Stimulated activated CD4-positive, alpha-beta T cell treated with anti-CD3 and anti-CD28 coated beads, Interleukin-4, amount 100 ng/mL, for 1 hour (primary cell): ENCODE measurements at places on chromosomes 4 and X.
A peak's percentile ranks its signal among the peaks of the same experiment; 100 is the strongest.

- DNase-seq = no peak
These were observed 101.9 kb downstream of the LNX1 start for GRCh38 chr4:53489279-53489889.

- no peak for DNase-seq
These were observed 39.8 kb downstream of the XIAP start for GRCh38 chrX:123899701-123900100.

- DNase-seq = no peak
These were observed 492.1 kb downstream of the PCDH10 start for GRCh38 chr4:133641191-133641590.

- DNase-seq = no peak
These were observed 22.4 kb upstream of the CORIN start for GRCh38 chr4:47860305-47860704.

DNA sequence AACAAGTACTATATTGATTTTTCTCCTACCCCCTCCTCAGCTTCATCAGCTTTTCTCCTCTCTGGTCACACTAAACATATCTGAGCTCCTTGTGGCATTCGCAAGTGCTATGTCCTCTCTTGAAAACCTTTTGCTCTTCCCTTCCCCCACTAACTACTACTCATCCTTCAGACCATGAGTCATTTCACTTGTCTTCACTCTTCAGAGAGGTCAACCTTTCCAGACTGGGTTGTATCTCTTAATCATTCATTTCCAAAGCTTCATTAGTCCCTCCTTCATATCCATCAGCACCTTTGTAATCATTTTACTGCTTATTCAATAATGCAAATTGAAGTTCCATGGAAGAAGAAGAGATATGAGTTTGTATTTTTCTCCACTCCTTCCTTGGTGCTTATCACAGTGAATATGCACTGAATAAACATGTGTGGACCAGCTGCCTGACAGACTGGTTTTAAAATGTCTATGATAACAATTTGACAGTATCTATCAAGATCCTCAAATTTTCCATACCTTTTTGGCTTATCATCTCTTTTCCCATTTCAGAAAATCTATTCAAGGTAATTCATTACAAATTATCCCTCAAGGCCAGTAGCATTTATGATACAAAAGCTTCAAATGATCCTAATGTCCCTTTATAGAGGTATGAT is 28.4 kb downstream of the DDX60L start:
- no peak for DNase-seq

DNA sequence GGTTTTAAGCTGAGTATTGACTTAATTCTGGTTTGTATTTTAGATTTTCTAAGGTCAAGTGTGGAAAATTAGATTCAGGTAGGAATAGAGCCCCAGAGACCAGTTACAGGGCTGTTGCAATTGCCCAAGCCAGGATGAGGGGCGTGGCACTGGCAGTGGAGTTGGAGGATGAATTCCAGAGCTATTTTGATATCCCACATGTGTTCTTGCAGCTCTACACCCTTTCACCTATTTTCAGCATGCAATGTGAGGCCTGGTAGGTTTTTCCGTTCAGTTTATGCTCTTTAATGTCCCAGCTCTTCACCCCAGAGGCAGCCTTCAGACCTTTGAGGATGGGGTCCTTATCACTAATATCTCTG is 17.9 kb upstream of the OGT start:
- no peak for DNase-seq

GRCh38 chr4:158870282-158870625 is 101.4 kb downstream of the FNIP2 start:
- DNase-seq = no peak

DNA sequence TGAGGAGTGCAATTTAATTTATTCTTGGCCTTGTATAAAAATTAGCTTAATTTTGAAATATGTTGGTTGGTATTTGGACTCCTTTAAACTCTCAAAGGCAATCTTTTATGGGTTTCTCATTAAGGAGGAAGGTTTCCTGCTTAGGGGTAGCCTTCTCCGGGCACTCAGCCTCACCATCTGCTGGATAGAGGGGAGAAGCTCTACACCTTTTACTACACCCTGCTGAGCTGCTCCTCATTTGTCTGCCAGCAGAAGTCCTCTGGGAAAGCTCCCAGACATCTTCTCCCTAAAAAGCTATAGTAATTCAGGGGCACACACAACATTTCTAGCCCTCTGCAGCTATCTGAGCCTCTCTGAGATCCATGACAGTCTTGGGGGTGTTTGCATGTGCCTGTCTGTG is 179.1 kb downstream of the SOWAHB start:
- no peak for DNase-seq

DNA sequence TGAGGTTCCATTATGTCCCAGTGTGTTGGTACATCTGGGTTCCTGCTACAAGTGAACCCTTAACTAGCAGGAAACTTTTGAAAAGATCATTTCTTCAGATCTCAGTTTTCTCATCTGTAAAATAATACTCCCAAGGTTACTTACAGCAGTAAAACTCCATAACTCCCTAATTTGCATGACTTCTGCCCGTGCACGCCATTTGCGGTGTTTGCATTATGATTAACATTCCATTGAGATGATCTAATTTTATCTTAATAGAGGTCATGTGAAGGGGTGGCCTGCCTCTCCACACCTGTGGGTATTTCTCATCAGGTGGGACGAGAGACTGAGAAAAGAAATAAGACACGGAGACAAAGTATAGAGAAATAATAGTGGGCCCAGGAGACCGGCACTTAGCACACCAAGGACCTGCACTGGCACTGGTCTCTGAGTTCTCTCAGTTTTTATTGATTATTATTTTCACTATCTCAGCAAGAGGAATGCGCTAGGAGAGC is 219.8 kb downstream of the TLL1 start:
- DNase-seq = no peak

GRCh38 chr4:6718932-6719610 is 3.1 kb downstream of the BLOC1S4 start:
- DNase-seq = no peak

GRCh38 chrX:76796311-76796710 is 368.8 kb downstream of the MAGEE1 start:
- no peak for DNase-seq

GRCh38 chr4:67714248-67714583 is 13.3 kb upstream of the UBA6 start:
- DNase-seq = peak; percentile 8

DNA sequence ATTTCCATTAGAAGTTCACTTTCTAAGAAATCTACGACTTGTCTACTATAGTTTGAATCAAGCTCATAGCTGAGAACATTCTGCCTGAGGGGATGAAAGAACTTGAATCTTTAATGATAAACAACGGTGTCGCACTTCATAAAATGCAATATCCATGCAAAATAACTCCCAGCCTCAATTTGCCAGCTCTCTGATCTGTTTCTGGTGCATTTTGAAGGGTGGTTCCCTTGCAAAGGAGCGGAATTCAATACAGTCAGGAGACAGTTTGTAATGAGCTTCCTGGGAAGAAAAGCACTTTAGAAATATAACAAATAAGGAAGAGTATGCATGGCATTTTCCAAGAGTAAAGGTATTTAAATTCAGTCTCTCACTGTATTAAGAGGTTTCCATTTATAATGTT is 80.0 kb downstream of the PCYT1B start:
- DNase-seq = no peak

DNA sequence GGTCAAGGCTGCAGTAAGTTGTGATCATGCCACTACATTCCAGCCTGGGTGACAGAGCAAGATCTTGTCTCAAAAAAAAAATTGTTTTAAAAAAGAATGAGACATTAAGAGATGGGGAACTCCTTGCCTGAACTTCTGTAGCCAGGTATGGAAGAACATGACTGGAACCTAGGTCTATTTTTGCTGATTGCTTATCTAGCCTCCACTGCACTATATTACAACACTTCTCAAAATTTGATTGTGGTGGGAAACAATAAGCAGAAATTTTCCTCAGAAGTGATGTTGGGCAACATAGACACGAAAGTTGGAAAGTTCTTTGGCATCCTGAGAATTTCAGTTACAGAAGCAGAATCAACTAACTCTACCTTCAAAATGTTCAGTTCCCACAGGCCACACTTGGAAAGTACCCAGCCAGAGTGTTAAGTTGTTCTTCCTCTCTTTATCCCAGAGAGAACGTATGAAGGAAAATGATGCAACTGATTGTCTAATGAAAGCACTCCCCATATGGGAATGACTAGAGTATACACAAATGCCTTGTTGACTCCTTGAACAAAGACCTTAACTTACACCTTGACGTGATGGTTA is 50.0 kb downstream of the LUZP4 start:
- DNase-seq = no peak

DNA sequence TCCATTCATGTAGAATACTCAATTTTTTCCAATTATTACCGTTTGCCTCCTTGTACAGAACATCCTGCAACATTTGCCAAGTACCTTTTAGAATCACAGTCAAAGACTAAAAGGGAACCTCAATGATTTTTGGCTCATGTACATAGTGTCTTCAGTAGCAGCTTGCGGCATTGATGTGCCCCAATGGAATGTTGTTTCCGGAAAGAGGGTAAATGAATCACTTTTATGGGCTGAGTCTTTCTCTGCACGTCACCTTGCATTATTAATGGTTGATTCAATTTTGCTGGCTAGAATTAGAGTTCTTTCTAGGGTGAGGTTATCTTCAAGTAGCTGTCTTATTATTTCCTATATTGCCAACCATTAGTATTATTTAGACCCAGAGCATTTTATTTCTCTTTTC is 116.9 kb upstream of the GABRA2 start:
- DNase-seq = no peak

- no peak for DNase-seq
These were observed 12.2 kb downstream of the TET2 start for GRCh38 chr4:105158837-105159236.

DNA sequence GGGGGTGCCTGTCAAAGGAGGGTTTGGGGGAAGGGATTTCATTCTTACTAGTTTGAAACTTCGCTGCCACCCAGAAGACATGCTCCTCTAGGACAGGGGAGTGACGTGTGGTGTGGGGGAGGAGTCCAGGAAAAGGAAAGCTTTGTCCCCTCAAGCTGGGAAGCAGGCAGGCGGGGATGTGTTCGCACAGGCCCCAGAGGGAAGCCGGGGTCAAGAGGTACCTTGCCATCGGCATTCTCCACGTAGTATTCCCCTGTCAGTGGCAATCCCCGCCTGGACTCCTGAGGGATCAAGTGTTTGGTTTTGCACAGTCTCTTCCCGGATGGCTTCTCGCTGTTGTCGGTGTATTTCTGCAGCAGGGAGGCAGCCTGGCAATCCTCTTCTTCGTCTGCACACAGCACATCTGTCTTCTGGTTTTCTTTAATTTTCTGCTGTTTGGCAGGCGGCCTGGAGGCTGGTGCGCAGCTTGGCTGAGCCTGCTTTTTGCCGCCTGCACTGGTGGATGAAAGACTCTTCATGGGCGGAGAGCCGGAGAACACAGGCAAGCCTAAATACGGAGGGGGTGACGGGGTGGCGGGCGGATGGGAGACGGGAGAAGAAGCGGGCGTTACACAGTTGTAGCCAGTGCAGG is 35.1 kb downstream of the BCOR start:
- no peak for DNase-seq

- no peak for DNase-seq
These were observed 4.1 kb downstream of the AFM start for GRCh38 chr4:73485596-73485995.

- no peak for DNase-seq
These were observed 39.4 kb downstream of the ATP1B4 start for GRCh38 chrX:120401301-120401700.

DNA sequence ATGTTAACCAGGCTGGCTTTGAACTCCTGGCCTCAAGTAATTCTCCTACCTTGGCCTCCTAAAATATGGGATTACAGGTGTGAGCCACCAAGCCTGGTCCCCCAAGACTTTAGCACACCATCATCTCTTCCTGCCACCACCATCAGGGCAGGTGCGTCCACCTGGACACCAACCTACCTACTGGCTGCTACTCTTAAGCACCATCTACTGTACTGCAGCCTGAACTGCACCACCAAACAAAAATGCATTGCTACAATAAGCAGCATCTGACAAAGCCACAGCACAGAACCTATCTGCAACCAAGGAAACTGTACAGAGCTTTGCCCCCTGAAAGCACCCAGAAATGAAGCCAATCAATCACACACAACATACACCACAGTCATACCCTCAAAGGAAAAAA is 139.7 kb downstream of the EFHC2 start:
- DNase-seq = no peak

DNA sequence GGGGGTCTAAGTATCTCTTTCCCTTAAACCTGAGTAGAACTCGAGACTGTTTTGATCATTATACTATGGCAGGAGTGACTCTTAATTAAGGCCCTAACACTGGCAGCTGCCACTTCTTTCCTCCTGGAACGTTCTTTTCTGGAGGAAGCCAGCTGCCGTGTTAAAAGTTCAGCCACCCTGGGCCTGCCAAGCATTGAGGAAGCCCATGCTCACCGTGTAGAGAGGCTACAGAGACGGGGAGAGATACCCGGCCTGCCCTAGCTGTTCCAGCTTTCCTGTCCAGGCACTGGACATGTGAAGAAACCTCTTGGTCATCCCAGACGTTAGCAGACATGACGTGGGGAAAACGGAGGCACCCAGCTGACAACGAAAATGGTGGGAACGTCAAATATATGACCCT is 274.1 kb downstream of the ARHGAP10 start:
- no peak for DNase-seq

DNA sequence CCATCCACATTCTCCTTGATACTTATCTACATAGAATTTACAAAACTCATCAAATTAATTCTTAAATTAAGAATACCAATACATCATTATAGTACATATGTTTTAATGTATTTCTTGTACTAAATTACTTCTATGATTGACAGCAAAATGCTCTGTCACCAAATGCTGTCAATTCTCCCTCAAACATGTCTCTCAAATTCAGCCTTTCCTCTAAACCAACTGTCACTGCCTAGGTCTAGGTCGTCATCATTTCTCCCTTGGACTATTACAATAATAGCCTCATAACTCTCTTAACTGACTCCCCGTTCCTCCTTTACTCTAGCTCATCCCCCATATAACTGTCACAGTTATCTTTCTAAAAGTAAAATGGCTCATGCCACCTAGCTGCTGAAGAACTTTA is 279.7 kb upstream of the FSTL5 start:
- DNase-seq = no peak

DNA sequence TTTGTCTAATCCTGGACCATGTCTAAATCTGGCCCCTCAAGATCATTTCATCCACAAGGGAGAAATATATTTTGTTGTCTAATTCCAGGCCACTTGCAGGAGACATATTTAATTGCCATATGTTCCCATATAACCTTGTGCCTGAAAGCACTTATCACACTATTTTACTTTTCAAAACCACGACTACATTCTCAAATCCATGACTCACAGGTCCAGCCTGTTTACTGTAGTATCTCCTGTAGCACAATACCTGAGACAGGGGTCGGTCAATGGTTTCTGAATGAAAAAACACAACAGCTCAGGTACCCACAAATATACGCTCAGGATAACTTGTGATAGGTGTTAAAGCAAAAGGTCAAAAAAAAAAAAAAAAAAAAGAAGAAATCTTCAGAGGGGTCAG is 60.9 kb downstream of the SEC24D start:
- DNase-seq = no peak

DNA sequence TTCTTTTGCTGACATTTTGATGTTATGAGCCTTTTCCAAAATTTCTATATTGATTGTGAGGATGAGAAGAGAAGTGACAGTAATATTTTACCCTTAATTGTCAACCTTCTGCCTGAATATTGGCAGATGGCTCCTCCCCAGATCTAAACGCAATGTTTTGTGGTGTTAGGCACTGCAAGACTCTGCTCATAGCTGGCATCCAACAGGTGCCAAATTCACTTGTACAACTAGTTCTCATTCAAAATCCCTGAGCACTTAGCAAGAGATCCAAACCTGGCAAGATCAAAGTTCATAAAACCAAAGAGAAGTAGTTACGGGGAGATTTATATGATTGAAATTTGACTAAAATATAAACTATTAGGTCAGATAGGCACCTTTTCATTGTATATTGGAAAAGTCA is 901.7 kb upstream of the INTU start:
- DNase-seq = no peak
